Mesenteric fat pad (tissue), 1 donor: ENCODE measurements at places on chromosomes 16 and 17. TPM values are rescaled to one million over a fixed set of nuclear protein-coding genes. Genes with fewer than 3 reads are reported as not detected.

Gene EIF1
- total RNA-seq = 972 TPM

Gene CD300H
- not detected for total RNA-seq

GRCh38 chr17:66787914-66788313, 47.0 kb upstream of the CACNG5 start:
- no peak for DNase-seq

DNA sequence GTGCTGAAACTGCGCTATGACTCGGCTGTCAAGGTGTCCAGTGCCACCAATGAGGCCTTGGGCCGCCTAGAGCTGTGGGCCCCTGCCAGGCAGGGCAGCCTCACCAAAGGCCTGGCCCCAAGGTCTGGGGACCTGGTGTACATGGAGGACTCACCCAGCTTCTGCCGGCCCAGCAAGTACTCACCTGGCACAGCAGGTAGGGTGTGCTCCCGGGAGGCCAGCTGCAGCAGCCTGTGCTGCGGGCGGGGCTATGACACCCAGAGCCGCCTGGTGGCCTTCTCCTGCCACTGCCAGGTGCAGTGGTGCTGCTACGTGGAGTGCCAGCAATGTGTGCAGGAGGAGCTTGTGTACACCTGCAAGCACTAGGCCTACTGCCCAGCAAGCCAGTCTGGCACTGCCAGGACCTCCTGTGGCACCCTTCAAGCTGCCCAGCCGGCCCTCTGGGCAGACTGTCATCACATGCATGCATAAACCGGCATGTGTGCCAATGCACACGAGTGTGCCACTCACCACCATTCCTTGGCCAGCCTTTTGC, 25.0 kb downstream of the WNT9B start:
- no peak for DNase-seq

Gene ITGAL
- total RNA-seq = 6.8 TPM
